ENCODE measurements at places on chromosomes 11 and 22.
A peak's percentile ranks its signal among the peaks of the same experiment; 100 is the strongest.

DNA sequence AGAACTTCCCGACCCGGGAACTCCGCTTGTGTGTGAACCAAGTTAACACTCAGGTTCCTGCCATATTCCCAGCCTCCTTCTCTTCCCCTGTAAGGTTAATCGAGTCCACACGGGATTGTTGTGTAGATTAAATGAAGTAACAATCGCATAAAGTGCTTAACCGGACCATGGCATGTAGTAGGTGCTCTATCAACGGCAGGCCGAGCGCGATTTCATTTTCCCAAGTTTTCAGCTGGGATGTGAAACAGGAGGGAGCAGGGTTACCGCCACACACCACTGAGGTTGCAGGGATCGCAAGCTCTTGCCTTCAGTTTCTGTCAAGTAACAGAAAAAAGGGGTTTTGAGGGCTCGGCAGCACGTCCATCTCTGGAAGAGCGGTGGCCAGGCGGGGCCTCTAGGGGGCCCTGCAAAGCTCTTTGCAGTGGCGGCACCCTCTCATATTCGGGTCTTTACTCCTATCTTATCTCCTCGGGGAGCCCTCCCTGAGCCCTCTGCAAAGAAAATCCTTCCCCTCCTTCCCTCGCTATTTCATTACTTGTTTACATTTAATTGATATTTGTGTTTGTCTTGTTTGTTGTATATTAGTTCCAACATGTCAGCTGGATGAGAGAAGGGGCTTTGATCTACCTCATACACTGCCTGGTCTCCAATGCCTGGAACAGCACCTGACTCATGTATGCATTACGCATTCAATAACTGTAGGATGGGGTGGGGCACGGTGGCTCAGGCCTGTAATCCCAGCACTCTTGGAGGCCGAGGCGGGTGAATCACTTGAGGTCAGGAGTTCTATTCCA is 816 bp upstream of the PLEKHA7 start:
- peak; percentile 72 for DNase-seq

DNA sequence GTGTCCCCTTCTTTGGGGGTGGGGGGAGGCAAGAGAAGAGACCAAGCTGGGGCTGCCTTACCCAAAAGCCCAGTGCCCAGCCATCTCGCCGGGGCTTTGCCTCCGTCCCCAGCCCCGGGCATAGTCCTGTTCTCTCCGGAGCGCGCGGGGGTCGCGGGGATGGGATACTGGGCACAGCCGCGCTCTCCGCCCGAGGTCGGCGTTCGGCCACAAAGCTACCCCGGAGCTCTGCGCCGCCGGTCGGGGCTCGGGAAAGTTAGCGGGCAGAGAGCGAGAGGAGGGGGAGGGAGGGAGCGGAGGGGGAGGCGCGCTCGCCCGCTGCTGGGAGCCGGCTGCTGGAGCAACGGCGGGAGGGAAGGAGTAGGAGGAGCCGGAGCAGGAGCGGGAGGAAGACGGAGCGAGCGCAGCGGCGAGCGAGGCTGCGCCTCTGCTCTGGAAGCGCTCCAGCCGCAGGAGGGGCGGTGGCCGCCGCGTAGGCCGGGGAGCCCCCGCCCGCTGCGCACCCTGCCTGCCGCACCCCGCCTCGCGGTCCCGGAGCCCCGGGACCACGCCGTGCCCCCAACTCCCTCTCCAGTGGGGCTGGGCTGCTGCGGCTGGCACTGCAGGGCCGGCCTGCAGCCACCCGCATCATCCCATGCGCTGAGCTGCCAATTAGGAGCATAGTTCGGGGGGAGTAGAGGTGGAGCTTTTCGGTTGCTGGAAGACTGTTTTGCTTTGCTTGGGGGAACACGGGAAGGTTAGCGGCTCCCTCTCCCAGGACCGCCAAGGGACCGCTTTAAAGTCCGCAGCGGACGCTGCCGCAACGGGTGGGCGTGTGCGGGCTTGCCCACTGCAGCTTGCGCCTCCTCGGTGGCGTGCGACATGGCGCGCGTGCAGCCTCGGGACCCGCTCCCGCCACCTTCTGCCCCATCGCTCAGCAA is at the start of gene SCN4B:
SCN4B (minus strand) TSS at position 272 of the 920 bp plus-strand sequence; CDS start at position 122, 150 bp downstream.
- peak; percentile 50 for DNase-seq

DNA sequence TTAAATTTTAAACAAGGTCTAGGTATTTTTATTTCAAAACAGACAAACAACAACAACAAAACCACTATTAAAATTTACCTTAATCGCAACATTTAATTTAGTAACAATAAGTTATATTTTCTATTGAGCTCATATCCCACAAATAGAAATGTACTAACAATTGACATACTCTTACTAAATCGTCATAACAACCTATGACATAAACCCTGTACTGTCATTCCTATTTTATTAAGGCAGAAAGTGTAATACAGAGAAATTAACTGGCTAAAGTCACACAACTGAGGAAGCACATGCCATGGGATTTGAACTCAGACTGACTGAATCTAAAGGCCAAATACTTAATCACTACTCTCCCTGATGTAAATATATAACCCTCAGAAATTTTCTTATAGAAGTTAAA is 3.0 kb downstream of the KIF18A start:
- peak; percentile 3 for DNase-seq

GRCh38 chr11:1152316-1153104 is 5.2 kb upstream of the MUC5AC start:
- peak; percentile 35 for DNase-seq

- DNase-seq, result peak; percentile 21
These were observed 522.6 kb downstream of the MN1 start for GRCh38 chr22:27278946-27279345.

GRCh38 chr11:102589047-102589459 is 36.1 kb downstream of the MMP20 start:
- DNase-seq, result no peak

GRCh38 chr11:134711588-134711987 is 299.5 kb upstream of the B3GAT1 start:
- DNase-seq, result no peak

Measured in MCF 10A (cell line).